Lung microvascular endothelial cell (primary cell): ENCODE measurements at places on chromosomes 1 and 21. TPM values are rescaled to one million over a fixed set of nuclear protein-coding genes. Genes with fewer than 3 reads are reported as not detected.

- DNase-seq, result no peak
These were observed 72.6 kb upstream of the TRABD2B start for GRCh38 chr1:48069662-48070395.

Gene PRAMEF4
- not detected in 2 replicates for total RNA-seq

DNA sequence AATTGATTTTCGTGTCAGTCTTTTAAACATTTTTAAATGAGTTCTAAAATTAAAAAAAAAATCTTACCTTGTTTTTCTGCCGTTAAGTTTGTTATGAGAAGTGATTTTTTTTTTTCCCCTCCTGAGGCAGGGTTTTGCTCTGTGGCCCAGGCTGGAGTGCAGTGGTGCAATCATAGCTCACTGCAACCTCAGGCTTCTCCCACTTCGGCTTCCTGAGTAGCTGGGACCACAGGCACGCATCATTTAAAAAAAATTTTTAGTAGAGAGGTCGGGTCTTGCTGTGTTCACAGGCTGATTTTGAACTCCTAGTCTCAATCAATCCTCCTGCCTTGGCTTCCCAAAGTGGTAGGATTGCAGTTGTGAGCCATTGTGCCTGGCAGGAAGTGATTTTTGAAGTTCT is 41.1 kb downstream of the MTR start:
- no peak for DNase-seq

DNA sequence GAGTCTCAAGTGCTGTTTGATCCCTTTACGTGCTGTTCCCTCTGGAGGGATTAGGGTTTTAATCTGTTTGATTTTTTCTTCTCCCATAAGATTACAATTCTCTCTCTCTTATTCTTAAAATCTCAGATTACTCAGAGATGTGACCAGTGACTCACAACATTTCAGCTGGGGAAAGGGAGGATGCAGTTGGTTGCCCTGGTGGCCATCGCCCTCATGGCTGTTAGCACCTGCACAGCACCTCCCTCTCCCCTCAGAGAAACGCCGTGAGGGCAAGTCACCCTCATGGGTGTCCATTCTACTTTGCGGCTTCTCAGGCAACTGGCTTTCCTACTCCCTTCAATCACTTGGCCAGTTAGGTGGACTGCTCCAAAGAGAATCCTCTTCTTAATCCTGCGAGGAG is 42.4 kb upstream of the KCNA3 start:
- DNase-seq, result no peak

DNA sequence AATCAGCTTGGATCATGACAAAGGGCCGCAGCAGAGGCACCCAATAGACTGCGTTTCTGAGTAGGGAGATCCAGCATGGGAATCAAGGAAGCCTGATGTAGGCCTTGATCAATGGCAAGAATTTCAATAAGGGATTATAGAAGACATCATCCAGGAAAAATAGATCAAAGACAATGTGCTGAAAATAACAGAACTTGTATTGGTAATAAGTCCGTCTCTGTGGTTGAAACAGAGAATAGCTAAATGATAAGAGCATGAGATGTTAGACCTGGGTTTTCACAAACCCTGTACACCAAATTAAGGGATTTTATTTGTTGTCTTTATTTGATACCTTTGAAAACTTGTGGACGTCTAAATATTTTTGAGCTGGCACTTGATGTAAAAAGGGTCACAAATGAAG is 228.0 kb upstream of the SGIP1 start:
- no peak for DNase-seq

- DNase-seq, result no peak
These were observed 61.1 kb upstream of the HP1BP3 start for GRCh38 chr1:20848162-20848561.

Gene ROR1
- under 0.01 and 0.44 TPM in 2 replicates for total RNA-seq

DNA sequence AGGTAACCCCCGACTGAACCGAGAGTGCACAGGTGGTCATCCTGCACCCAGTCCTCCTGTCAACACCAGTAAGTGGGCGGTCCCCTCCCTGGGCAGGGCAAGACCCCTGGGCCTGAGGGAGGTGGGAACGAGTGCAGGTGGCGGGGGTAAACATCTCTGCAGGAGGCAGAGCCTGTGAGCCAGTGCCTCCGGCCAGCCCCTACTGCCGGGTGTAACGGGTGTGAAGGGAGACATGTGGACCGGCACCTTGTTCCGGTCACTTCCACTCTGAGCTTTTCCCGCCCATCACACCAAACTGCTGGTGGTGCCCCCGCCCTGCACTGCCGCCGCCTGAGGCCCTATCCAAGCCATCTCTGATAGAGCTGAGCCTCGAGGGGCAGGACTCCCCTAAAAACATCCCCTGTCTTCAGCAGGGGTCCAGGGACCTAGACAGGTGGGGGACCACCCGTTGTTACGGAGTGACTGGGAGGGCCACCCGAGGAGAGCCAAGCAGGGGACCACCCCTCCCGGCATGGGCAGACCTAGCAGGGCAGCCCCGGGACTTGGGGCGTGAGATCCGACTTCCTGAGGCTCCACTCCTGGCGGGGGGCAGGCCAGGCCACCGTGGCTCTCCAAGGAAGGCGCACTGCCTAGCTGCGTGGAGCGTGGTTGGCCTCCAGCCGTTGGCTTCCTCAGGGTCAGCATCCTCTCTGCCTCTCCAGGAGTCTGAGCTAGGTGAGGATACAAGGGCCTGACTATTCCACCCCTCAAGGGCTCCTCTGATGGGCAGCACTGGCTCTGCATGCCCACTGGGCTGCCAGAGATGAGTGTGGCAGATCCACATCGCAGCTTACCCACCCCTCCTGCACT is 43.8 kb upstream of the LBR start:
- DNase-seq, result no peak

Gene ACTL8
- total RNA-seq, result not detected in 2 replicates

DNA sequence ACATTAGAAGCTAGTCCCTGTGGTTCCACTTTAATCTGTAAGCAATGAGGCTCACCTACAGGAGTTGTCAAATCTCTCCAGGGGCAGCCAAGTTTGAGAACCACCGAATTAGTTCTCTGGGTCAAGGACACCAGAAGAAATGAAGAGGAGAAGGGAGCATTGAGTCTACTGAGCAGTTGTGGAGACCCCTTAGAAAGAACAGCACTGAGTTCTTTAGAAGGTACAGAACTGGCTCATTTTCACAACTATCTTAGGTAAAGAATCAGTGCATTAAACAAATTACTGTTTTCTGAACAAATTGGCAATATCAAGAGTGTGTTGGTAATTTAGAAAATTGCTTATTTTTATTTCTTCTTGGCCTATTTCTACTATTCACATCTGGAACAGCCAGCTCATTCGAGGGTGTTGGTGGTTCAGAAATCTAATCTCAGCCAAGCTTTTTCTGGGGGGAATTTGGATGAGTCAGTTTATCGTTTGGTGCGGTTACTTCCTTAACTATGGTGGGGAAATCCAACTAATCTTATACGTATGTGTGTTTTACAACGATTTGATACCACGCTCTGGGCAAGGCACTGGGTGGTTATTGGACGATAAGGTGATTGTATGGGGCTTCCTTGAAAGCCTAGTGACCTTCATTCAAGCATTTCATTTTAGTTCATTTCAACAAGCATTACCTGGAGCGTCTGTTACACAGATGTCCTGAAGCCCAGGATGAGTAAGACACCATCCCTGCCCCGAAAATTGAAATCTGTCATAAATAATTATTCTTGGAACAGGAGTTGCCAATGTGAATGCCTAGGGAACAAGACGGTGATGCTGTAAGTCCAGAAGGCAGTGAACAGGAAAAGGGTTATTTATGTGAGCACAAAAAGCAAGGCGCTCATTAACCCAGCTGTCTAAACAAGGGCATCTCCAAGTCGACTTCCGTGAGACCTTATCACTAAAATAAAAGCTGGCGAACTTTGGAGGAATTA is 52.0 kb upstream of the TMPRSS2 start:
- DNase-seq, result no peak

GRCh38 chr1:110393691-110394492 is 3.1 kb upstream of the SLC16A4 start:
- no peak for DNase-seq

DNA sequence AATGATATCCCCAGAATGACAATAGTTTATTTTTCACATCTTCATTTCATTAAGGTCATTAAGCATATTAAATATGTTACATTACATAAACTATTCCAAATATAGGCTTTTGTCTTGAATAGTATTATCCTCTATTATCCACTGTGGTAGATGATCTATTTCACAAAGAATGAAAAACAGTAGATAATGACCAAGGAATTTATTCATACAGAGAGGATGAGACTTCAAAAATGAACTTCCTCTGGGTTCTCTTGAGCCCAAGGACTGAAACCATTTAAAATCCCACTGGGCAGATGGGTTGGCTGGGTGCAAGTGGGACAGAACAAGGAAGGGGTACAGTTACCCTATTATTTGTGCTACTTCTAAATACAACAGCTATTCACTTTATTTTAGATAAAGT is 33.0 kb downstream of the PTPN14 start:
- DNase-seq, result no peak

Gene OR2G6
- total RNA-seq, result not detected in 2 replicates

Gene SMIM11
- total RNA-seq, result 4.0 and 6.1 TPM in 2 replicates

GRCh38 chr21:15006594-15007230 is 58.1 kb downstream of the NRIP1 start:
- DNase-seq, result no peak

GRCh38 chr1:184781941-184782340 is 27.3 kb upstream of the EDEM3 start:
- DNase-seq, result no peak

GRCh38 chr1:33381977-33382376 is 48.9 kb downstream of the PHC2 start:
- no peak for DNase-seq

DNA sequence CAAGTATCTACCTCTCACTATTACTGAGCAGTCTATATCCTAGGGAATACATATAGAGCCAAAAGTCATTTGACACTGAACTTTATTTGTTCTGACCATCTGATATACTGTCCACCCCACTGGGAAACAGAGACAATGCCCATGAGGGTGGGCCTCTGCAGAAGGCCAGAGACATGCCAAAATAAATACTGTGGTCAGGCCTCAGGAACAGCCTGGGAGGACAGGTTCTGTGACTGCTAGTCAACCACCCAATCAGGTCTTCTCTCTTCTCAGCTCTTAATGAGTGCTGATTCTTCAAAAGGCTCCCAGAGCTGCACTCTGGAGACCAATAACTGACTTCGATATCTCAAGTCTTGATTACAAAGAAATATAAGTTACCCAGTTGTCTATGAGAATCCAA is 5.5 kb upstream of the ANKRD35 start:
- peak; percentile 53 for DNase-seq

GRCh38 chr1:19483261-19483660 is 2.1 kb downstream of the CAPZB start:
- DNase-seq, result no peak

- no peak for DNase-seq
These were observed 222.5 kb upstream of the CACYBP start for GRCh38 chr1:174777262-174777661.

DNA sequence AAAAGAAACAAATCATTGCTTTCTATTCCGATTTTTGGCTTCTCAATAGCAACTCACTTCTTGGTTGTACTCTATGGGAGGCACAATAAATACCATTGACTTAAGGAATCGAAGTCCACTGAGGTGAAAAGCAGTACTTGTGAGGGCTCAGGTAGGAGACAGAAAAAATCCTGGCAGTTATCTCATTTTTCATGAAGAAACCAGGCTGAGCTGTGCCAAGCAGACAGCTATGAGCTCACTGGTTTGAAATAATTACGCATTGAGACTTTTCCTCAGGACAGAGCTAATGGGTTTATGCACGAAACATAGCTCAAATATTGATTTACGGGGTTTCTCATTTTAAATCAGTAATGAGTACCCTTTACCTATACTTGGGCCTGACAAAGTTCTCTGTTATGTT is 18.5 kb downstream of the COLGALT2 start:
- no peak for DNase-seq

DNA sequence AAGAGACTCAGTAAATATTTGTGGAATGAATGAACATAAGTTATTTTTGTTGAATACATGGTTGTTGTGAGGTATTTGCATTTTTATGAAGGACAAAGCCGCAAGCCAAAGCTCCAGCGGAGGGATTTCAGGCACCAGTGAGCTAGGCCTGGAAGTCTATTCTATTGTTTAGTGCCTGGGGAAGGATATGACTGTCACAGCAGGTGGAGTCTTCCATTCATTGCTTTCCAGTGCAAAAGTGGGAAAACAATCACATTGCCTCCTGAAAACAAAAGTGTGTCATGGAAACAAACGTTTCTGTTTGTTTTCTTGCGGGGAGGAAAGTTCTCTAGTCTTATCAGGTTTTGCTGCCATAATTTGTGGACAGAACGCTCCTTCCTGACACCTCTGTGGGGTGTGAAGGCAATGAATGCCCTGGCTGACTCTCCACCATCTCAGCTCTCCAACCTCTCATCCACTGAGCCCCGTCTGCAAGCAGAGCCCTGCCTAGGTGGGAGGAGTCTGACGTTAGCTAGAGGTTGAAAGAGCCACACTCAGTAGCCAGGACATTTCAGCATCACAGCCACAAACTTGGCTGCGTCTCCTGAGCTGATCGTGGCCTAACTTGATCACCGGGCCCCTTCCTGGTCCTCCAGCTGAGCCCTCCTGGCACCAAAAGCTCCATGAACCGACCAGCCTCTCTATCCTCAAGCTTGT is 739.1 kb downstream of the MATN1 start:
- peak; percentile 70 for DNase-seq

DNA sequence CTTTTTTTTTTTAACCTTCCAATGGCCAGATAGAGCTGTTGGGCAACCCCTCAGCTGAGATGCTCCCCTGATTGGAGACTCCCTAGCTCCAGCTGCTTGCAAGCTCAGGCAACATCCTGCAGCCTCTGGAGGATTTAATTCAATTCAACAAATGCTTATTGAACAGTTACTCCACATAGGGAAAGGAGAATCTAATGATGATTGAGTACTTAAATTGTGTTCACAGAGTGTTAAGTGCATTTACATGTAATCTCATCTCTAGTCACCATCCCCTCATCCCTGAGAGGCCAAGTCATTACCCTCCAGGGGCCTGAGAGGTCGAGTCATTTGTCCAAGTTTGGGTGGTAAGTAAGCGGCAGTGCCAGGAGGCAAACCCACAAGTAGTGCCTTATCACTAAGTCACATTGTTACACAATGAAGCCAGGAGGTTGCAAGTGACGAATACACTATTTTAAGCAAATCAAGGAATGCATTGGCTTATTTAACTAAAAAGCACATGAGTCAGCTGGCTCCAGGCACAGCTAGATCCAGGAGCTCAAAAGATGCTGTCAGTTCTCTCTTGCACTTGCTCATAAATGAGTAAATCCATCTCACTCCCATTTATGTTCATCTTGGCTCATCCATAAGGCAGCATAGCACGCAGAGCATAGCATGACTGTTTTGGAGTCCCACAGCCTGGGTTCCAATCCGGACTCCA is 64.3 kb downstream of the OPTC start:
- no peak for DNase-seq

Gene SMPDL3B
- 0.22 and 0.60 TPM in 2 replicates for total RNA-seq

Gene CLIC6
- total RNA-seq, result not detected in 2 replicates

Gene GREM2
- not detected in 2 replicates for total RNA-seq

GRCh38 chr1:12057382-12057781 is 5.7 kb upstream of the TNFRSF8 start:
- DNase-seq, result no peak

Gene RUSC1
- total RNA-seq, result 7.2 and 9.3 TPM in 2 replicates

GRCh38 chr1:181397845-181398244 is 85.5 kb upstream of the CACNA1E start:
- no peak for DNase-seq

- no peak for DNase-seq
These were observed 29.1 kb upstream of the F13B start for GRCh38 chr1:197096137-197096536.

Gene PRELP
- total RNA-seq, result not detected in 2 replicates
